Stimulated activated CD4-positive, alpha-beta T cell treated with anti-CD3 and anti-CD28 coated beads, Interleukin-4, amount 100 ng/mL, for 48 hours (primary cell): ENCODE measurements at places on chromosomes 7 and 10.
A peak's percentile ranks its signal among the peaks of the same experiment; 100 is the strongest.

DNA sequence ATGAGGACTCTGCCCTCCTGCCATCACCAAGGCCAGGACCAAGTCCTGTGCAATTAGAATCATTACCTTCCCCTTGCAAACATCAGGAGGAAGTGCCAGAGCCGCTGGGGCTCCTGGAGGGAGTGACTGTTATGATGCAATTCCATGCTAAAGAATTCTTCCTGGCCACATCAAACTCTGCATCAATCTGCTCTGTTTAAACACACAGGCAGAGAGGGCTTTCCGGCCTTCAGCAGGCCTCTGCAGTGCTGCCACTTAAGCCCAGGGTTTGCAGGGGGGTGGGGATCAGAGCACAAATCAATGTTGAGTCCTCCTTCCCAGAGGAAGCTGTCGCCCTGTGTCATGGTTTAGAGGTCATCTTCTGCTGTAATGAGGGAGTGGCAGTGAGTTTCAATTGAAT is 58.1 kb downstream of the CTBP2 start:
- no peak for DNase-seq

DNA sequence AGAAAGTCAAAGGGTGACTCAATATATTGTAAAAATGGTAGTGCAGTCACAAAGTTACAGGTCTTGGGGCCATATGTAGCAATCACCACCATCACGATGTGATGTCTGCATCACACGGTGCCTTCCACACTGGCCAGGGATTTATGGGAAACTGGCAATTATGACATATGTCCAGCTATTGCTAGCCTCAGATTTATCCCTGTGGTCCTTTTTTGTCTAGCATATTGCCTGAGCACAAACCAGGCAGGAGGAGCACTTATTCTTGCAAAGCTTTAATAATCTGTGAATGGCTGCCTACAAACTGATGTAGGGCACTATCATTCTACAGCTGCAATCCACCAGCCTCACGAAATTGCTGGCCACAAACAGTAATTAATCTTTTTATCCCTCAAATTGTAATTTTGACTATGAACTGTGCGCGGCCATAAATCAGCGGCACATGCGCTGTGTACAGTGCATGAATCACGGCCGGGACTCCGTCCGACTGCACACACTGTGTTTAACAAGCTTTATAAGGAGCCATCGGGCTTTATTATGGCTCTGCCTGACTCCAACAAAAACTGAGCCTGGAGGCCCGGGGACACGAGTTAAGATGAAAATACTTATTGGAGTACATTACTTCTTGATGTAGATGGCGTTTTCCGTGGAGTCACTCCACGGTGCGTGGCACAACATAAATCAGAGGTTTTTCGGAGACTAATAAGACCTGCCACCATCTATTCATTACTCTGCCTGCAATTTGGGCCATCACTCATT is 115.2 kb downstream of the EBF3 start:
- no peak for DNase-seq

GRCh38 chr10:33535866-33536265 is 201.4 kb upstream of the NRP1 start:
- DNase-seq: no peak

DNA sequence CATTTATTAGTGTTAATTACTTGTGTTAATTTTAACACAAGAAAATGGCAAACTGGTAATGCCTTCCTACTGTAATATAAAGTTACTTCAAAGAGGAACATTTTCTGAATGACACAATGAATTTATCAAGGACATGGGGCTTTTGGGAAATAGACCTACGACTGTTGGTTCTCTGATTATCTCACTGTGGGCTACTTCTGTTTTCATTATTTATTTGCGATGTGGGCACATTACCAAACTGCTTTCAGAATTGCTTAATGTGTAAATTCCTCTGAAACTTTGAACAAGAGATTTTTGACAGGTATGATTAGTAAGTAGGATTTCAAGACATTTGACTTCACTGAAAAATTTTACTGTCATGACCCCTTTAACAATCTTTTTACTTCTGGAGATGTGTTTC is 535.6 kb downstream of the CNTNAP2 start:
- DNase-seq: no peak

DNA sequence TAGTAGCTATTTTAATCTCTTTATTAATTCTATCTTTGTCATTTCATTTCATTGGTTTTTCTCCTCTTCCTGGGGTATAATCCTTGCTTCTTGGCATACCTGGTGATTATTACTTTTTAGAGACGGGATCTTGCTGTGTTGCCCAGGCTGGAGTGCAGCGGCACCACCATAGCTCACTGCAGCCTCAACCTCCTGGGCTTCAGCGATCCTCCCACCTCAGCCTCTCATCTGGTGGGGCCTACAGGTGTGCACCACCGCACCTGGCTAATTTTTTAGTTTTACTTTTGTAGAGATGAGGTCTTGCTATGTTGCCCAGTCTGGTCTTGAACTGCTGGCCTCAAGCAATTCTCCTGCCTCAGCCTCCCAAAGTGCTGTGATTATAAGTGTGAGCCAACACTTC is 22.0 kb upstream of the OCM2 start:
- no peak for DNase-seq

DNA sequence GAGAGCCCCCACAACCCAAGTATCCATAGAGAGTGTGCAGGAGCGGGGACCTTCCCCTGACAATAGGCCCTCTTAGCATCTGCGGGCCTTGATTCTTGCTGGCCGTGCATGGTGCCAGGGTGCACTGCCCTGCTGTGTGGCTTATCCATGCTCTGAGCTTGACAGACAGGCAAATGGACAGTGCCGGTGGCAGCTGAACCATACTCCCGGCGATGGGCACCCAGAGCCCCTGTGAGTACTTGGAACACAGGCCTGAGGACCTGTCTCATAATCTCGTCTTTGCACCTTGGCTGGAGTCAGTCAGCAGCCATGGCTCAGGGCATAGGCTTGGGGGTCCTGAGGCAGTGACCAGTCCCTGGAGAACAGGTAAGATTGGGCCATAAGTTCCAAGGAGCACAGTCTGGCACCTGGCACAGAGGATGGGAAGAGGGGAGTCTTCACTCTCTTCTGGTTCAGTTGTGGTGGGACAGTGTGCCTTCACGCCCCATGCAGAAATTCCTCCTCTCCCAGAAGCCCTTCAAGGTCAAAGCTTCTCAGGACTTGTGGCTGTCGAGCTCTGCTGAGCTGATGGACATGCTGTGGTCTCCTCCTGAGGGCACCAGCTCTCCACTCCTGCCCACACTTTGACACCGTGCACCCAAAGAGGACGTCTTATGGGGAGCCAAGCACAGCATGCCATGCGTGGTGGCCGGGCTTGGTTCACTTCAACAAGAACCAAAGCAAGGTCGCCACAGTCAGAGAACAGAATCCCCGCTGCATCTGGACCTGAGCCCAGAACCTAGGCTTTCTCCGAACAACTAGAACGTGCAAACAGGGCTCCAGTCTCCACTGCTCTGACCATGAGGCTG is 59.4 kb upstream of the CAMK2B start:
- DNase-seq: no peak

- DNase-seq: peak; percentile 35
Measured at GRCh38 chr10:3095373-3096139, 28.2 kb downstream of the PFKP start.

DNA sequence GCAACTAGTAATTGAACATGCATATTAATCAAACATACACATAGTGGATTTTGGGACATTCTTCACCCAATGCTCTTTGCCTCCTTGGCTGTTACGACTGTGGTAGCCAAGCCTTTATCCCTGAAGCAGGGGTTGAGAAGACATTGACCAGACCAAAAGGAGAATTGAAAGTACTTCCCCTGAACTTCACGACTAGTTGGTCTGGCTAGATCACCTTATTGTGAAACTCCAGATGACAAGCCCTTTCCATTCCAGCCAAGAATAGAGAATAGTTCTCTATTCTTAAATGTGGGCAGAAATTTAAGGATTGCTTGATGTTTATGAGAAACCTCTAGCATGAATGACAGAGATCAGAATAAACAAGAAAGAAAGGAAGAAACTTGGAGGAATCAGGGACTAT is 97.0 kb downstream of the LRMDA start:
- no peak for DNase-seq

DNA sequence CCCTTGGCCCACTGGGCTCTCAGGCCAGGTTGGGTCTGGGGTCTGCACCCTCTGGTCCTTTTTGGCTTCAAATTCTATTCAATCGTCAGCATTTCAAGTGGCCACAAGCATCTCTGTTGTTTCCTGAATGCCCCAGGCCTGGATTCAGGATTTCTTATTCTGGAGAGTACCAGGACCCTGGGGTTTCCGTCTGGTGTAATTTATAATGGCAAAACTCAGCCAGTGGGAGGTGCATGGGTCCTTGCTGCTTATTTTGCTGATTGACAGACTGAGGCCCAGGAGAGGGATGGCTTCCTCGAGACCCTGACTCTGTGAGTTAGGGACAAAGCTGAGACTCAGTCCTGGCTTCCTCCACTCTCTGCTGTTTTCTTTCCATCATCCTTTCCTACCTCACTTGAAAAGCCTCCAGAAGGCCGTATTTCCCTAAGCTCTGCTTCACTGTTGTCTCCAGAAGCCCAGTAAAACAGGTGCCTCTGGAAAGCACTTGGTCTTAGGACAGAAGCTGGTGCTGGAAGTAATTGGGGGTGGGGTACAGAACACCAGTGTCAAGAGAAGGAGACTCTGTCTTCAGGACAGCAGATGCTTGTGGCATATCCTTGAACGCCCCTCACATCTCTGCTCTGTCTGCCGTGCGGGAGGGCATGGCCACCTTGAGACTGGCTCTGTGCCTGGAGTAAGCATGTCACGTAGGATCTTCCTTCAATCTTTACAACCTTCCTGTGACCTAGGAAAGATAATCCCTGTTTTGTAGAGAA is 39.4 kb upstream of the SH2D4B start:
- DNase-seq: no peak

DNA sequence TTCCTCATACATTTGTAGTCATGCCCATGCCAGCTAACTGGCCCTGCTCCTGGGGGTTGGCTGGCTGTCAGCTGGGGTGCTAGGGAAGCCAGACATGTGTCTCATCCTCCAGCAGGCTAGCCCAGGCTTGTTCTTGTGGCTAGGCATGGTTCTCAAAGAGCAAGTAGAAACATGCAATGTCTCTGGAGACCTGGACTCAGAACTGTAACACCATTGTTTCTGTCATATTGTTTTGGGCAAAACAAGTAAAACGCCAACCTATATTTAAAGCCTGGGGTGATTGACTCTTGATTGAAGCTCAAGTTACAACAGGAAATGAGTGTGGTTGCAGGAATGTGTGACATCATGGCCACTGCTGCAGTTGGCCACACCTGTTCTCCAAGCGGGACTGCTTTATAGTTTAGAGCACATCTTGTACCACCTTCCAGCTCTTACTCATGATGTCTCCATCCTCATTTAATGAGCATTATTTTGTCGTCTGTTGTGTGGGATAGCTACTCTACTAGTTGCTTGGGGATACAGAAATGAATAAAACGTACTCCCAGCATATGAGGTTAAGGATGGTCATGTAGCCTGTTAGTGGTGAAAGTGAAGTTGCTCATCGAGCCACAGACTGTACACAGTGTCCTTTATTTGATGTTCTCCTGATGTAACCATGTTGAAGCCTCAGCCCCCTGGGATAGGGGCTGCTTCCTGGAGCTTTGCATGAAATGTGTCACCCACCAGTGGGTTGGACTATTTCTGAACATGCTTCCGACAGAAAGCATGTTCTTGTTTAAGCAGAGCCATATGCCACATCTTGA is 168.4 kb downstream of the SORCS3 start:
- no peak for DNase-seq

- DNase-seq: no peak
Measured at GRCh38 chr7:132072165-132072564, 504.1 kb downstream of the PLXNA4 start.

DNA sequence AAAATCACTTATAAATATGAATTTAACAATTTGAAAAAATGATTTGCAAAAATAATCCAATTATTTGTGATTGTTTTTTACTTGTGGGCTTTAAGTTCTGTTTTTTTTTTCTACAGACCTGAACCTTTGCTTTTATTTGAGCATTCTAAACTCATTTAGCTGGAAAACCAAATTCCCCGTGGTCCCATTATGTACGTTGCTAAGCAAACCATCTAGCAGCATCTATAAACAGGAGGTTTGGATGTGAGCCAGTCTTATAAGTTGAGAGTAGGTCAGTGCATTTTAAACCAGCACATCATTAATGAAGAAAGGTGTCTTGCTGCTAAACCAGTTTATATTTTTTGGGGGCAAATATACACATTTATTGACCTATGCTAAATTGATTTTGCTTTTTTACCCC is 77.3 kb downstream of the LRRN3 start:
- no peak for DNase-seq
